ENCODE measurements at places on chromosomes 5 and 9. TPM values are rescaled to one million over a fixed set of nuclear protein-coding genes. Genes with fewer than 3 reads are reported as not detected.

- DNase-seq: no peak
Measured at GRCh38 chr5:157944077-157944633, 85.2 kb upstream of the CLINT1 start.

- DNase-seq: no peak
Measured at GRCh38 chr5:166750376-166750775, 1541.1 kb upstream of the WWC1 start.

- no peak for DNase-seq
Measured at GRCh38 chr5:36723912-36724311, 117.5 kb downstream of the SLC1A3 start.

GRCh38 chr9:92147030-92147851 is 32.0 kb upstream of the SPTLC1 start:
- no peak for DNase-seq

DNA sequence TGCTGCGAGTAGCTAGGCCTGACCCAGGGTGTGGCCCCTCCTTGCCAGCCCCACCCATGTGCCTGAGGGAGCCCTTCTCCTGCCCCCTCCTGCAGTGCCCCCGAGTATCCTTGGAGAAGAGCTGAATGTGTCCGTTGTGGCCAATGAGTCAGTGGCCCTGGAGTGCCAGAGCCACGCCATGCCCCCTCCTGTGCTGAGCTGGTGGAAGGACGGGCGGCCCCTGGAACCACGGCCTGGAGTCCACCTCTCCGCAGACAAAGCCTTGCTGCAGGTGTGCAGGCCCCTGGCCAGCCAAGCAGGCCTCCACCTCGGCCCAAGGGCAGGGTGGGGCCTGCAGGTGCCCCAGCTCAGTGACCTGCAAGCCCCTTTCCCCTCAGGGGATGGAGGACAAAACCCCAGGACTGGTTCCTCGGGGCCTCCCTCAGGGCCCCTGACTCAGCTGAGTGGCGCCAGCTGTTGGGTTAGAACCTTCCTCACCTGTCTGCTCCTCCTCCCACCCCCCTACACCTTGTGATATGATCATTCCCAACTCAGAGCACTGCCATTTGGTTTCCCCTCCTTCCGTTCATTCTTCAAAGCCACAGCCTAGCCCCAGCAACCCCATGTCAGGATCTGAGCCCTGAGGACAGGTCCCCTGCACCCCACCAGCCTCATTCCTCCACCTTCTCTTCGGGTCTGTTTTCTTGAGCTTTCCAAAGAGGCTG is 80.0 kb upstream of the ASS1 start:
- DNase-seq: no peak

DNA sequence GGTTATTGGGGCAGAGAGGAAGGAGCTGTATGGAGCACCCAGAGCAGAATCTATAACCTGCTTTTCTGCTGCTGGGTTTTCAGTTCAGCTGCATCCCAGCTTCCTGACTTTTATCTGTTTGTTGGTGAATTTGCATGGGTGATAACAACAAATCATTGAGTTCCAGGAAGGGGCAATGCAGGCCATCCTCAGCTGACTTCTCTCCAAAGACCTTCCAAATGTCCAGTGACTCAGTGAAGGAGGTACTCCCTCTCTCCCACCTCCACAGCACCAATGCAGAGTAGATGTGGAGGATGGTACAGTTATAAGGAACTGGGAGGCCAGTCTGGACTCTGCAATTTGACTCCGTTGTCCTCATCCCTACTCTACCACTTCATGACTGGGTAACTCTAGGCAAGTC is 1.6 kb upstream of the TXN start:
- DNase-seq: no peak

GRCh38 chr9:100637787-100638186 is 59.9 kb downstream of the CAVIN4 start:
- DNase-seq: no peak

DNA sequence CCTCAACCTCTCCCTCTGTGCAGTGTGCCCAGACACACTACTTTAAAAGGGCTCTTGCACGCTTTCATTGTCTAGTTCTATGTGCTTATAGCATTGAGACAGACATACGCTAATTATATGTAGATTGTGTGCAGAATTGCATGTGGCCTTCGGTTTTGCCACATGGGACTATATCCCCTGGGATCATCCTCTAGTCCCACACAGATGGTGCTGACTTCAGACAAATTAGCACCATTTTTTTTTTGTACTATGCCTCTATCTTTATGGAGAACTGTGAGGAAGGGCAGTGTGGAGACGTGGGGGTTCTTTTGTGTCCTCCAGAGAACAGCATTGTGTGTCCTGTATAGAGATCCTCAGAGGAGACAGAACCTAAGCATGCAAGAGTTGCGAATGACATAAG is 29.3 kb downstream of the PAPPA start:
- DNase-seq: no peak

- DNase-seq: no peak
Measured at GRCh38 chr9:113775749-113776148, 100.4 kb upstream of the ZNF618 start.

GRCh38 chr5:109196087-109196822 is 213.5 kb downstream of the PJA2 start:
- DNase-seq: no peak

- no peak for DNase-seq
Measured at GRCh38 chr5:2203774-2204173, 321.0 kb upstream of the IRX4 start.

- no peak for DNase-seq
Measured at GRCh38 chr5:92775711-92776615, 805.1 kb downstream of the NR2F1-AS1 start.

GRCh38 chr9:109001275-109001676 is 12.0 kb downstream of the CTNNAL1 start:
- no peak for DNase-seq

GRCh38 chr5:140213370-140213983 is 38.5 kb downstream of the CYSTM1 start:
- DNase-seq: no peak

DNA sequence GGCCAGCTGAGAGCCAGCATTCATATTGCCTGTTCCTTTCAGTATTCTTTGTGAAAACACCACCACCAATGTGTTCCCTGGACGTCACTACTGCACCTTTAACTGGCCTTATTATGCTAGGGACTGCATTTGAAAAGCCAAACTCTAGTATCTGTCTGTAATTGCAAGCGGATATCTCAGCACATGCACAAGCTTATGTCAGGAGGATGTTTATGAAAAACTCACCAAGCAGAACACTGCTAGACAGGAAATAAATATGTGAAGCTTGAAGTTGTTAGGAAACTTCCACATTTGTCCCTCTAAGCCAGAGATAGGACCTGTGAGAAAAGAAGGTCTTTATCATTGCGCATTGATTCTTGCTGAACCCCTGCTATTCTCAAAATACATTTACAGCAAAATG is 135.4 kb upstream of the CCDC152 start:
- no peak for DNase-seq

DNA sequence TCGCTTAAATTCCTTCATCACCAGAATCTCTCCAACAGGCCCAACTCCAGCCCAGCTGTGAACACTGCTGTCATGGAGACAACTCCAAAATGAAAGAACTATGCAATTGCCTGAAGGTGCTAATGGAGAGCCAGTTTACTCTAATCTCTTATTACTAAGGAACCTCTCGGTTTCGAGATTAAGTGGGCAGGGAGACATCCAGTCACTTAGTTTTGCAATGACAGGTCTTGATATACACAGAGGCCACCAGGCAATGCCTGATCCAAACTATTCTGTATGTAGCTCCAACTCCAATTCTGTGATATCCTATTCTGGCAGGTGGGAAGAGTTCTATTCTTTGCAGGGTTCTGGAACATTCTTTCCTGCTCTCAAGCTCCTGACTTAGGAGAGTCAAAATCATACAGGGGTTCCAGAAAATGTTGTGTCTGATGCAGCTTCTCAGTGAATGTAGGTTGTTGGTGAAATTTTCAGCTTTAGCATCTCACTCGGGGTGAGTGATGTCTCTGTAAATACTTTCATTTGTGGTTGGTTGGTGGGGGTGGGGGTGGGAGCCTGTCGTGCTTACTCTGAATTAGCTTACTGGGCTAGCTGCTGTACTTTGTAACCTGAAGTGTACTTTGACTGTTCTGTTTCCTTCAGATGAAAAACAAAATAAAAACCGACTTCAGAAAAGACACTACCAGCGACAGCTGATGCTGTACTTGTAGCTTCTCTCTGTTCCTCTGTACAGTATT is 170.9 kb downstream of the PALM2AKAP2 start:
- no peak for DNase-seq

DNA sequence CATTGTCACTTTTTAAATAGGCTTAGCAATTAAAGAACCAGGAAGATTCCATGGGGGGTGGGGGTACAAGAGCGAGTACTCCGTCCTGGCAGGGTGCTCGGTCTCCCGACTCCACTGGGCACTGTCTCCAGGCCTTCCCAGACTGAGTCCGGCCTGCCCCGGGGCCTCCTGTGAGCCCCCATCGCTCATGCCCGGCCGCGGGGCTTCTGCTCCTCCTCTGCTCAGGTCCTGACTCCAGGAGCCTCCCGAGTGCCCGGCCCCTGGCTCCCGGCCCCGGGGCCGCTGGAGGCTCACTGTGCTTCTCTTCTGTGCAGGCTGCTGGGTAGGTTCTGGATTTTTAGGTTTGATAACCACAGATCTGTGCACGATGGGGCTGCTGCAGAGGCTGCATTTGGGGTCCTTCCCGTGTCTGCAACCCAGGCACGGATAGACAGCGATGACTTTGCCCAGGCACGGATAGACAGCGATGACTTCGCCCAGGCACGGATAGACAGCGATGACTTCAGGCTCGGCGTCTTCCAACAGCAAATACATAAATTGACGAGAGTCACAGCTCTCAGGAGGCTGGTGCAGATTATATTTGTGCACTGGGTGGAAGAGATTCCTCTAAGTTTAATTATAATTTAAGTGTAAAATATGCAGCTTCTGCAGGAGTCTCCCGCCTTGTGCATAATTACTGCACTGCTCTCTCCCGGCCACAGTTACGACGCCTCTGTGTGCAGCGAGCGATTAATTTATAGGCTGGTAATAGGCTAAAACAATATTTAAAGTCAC is 74.8 kb upstream of the RXRA start:
- no peak for DNase-seq

Gene ECM2
- total RNA-seq: 8.0 TPM

Gene FST
- 1.9 TPM for total RNA-seq

Gene F2RL1
- total RNA-seq: 3.7 TPM

Gene GNA14
- 2.7 TPM for total RNA-seq

Gene PCDHA4
- total RNA-seq: 0.05 TPM

Gene ACOT12
- not detected for total RNA-seq

Gene F2R
- total RNA-seq: 33.5 TPM

Gene EPB41L4A
- 18.0 TPM for total RNA-seq
